ENCODE measurements at places on chromosomes 1 and 21.

- peak; percentile 60 for DNase-seq
These were observed 489 bp downstream of the CELSR2 start for GRCh38 chr1:109249654-109250401.

GRCh38 chr1:15622712-15623373 lies 5.6 kb downstream of the DDI2 start:
- DNase-seq: no peak

- DNase-seq: peak; percentile 42
These were observed 899 bp downstream of the OPRD1 start for GRCh38 chr1:28812669-28813468.

- DNase-seq: no peak
These were observed 2.9 kb upstream of the KIF17 start for GRCh38 chr1:20720631-20721091.

DNA sequence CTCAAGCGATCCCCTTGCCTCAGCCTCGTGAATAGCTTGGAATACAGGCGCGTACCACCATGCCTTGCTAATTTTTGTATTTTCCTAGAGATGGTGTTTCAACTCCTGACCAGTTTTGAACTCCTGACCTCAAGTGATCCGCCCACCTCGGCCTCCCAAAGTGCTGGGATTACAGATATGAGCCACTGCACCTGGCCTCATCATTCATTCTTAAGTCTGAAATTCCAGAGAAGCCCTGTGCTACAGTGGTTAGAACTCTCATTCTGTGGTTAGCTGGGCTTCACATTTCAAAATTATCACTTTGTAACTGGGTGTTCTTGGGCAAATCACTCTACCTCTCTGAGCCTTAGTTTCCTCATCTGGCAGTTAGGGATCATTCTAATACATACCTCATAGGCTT lies 86.1 kb upstream of the POU3F1 start:
- no peak for DNase-seq

- DNase-seq: no peak
These were observed 1.4 kb upstream of the ARHGEF2 start for GRCh38 chr1:155979597-155980343.

Measured in D721Med (cell line).